Kidney capillary endothelial cell (primary cell): ENCODE measurements at places on chromosomes 4 and X.

- no peak for DNase-seq
Observed at GRCh38 chr4:187166886-187167512, 443.3 kb upstream of the FAT1 start.

DNA sequence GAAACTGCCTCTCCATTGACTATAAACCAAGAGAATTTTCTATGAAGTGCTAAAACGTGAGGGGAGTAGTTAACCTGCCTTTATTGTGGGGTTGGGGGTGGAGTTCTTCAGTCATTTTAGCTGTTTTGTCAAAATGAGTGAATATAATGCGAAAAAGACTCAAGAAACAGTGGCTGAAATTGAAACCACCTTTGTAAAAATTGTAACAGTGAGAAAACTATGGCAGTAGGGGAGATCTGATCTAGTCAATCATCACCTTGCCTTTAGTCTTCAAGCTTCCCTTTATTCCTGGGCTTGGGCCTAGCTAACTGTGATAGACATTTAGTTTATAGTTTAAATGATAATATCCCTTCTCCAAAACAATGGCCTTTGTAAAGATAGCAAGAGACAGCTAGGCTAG lies 1927.3 kb downstream of the STIM2 start:
- DNase-seq, result no peak

DNA sequence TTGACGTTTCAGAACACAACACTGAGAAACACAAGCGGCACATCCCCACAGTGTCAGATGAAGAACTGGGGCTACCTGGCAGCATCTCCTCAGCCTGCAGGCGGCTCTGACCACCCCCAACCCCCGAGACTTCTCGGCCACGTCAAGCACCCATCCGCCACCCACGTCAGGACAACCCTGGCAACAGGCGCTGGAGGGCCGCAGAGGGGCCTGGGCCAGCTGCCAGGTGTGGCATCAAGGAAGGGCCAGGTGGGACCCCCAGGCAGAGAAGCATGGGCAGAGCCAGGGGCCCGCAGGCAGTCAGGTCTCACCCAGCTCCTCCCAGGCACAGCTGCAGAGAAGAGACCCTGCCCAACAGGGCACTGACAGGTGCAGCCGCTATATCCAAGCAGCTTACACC lies 22.3 kb downstream of the GAK start:
- DNase-seq, result no peak

DNA sequence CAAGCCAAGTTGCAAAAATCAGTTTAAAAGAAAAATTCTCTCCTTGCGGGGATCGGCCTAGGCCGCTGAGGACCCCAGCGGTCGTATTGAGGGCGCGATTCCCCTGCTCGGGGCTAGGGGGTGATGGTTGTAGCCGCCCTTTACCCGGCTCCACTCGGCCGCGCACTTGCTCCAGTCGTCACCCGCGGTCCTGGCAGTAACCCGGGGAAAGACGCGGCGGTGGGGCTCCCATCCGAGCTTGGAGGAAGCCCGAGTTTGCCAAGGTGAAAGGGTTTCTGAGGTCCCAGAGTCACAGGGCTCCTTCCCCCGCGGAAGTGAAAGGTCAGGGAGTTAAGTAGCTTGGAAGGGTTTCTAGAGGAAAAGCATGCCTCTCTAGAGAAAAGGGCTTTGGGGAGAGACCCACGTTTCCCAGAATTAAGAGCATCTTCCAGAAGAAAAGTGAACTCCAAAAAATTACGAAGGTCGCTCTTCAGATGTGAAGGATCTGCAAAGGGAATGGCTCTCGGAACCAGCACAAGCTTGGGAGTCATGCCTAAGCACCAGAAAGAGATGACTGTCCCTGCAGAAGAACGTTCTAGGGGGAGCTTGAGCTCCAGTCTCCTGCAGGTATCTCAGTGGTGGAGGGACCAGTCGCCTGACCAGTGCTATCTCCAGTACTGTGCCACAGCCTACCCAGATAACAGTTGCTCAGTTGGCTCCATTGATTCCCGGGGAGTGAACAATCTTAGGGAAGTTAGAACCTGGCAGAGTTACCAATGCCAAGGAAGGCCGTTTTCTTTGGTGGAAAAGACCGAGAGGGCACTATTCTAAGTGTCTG lies 875 bp downstream of the LAP3 start:
- peak; percentile 21 for DNase-seq

DNA sequence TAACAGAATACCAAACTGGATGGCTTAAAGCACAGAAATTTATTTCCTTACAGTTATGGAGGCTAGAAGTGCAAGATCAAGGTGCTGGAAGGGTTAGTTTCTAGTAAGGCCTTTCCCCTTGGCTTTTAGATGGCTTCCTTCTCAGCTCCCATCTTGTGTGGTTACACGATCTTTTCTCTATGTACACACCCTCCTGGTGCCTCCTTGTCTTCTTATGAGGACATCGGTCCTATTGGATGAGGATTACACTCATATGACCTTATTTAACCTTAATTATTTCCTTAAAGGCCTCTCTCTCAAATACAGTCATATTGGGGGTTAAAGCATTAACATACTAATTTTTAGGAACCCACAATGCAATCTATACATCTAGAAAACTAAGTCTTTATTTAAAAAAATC lies 787.9 kb upstream of the GALNTL6 start:
- DNase-seq, result no peak

DNA sequence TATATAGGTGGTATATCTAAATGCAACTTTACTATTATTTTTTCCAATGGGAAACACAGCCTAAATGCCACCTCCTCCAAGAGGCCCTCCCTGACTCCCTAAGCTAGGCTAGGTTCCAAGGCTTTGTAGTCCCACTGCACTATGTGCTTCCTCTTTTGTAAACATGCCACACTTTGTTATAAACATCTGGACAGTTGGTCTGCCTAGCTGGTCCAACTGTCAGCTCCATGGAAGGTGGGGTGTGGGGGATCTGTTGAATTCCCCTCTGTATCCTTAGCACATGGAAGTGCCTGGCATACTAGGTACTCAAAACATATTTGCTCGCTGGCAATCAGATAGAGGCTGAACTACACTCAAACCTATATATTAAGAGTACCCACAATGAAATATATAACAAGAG lies 63.4 kb downstream of the SLC9A7 start:
- DNase-seq, result no peak

DNA sequence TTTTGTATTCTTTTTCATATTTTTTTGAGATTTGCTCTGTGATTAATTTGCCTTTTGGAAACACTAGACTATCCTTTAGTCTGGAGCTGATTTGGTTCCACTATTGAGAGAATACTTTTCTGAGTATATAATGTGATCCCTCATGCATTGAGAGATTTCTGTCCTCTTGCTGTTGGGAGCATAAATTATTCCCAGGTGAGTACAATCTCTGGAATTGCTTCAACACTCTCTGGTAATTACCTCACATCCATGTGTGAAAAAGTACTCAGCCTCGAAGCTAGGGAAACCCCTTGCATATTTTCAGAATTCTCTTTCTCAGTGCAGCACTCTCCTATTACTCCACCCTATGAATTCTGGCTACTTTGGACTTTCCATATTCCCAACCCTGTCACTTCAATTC lies 550.0 kb downstream of the RAPGEF2 start:
- no peak for DNase-seq

DNA sequence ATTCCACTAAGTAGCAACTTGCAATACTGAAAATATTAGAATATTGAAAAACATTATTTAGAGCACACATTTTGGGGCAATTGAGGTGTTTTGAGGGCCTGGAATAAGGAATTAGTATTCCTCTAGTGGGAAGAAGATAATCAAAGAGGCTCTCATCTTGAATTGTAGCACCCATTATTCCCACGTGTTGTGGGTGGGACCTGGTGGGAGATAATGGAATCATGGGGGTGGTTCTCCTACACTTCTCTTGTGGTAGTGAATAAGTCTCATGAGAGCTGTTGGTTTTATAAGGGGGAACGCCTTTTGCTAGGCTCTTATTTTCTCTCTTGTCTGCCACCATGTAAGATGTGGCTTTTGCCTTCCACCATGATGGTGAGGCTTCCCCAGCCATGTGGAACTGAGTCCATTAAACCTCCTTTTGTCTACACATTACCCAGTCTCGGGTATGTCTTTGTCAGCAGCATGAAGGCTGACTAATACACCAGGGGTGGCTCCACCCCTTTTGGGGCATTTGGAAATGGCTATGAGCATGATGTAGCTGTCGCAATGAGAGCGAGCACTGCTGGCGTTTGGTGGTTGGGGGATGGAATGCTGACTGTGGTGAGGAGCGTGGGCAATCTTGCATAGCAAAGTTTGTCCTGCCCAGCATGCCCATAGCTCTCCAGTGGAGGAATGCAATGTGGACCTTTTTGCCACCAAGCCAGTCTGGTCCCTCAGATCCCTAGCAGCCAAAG lies 308.2 kb downstream of the FRMPD4 start:
- DNase-seq, result no peak

DNA sequence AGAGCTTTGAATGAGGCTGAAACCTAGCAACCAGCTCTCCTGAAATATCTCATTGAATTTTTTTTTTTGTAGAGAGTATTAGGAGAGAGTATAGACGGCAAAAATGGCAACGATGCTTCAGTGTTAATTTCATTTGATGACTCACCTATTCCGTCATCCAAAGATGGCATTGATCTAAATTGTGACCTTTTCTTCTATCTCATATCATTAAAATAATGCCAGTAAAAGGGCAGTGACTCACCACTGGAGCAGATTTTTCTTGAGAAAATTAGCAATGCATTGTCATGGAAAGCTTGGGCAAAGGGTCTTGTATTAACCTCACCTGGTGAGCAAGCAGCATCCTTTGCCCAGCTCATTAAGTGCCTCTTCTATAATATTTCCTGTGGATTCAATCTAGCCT lies 19.6 kb downstream of the VMA21 start:
- no peak for DNase-seq

DNA sequence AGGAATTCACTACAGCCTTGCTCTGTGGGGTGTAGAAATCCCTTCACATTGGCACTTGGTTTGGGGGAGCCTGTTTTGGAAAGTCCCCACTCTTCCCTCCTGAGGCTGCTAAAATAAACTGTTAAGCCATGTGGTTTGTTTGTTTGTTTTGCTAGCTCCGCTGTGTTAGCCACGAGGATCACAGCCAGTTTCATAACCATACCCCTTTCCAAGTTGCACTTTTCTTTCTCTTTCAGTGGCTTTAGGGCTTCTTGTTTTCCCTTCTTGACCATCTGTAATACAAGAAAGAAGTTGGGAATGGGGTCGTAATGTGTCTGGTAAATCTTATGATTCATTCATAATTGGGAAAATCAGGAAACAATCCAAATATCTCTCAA lies 24.8 kb upstream of the UXT start:
- DNase-seq, result no peak

DNA sequence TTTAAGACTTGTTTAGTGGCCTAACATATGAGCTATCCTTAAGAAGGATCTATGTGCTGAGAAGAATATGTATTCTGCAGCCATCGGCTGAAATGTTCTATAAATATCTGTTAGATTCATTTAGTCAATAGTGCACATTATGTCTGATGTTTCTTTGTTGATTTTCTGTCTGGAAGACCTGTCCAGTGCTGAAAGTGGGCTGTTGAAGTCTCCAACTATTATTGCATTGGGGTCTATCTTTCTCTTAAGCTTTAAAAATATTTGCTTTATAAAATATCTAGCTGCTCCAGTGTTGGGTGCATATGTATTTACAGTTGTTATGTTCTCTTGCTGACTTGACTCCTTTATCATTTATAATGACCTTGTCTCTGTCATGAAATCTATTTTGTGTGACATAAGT lies 9.4 kb upstream of the BLTP1 start:
- DNase-seq, result no peak

DNA sequence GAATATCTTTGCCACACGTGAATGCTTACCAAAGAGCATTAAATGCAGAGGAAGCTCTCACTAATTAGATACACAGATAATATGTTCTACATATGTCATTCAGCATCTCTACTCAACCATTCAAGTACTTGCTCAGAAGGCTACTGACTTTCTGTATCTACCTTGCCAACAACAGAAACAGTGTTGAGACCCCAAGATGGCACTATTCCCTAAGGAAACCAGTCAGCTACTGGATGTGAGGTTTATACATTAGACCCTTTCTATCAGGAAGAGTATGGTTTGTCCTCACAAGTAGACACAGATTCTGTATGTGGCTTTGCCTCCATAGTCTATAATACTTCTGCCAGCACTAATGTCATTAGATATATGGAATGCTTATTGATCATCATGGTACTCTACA lies 443.9 kb upstream of the INTU start:
- DNase-seq, result peak; percentile 1

DNA sequence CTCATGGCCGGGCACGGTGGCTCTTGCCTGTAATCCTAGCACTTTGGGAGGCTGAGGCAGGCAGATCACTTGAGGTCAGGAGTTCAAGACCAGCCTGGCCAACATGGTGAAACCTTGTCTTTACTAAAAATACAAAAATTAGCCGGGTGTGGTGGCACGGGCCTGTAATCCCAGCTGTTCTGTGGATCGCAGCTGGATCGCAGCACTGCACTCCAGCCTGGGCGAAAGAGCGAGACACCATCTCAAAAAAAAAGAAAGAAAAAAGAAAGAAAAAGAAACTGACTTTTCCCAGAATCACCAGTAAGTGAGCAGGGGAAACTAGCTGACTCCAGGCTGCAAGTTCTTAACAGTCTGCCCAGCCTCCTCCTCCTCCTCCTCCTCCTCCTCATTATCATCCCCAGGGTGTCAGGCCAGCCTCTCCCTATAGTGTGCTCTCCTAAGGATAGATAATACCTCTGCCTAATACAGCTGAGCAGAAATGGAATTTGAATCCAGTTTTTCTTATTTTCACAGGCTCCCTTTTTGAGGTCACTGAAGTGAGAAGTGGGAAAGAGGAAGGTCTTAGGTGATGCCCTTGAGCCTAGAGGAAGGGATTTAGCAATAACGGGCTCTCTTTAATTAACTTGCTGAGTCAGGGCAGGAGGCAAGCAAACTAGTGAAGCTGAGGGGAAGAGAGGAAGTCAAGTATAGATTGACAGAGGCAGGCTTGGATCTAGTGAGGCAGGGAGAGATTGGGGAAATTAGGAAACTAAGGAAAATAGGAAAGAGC lies 11.8 kb upstream of the ELF2 start:
- DNase-seq, result no peak

- DNase-seq, result peak; percentile 63
Observed at GRCh38 chr4:180449395-180449956, 1793.7 kb upstream of the TENM3 start.

DNA sequence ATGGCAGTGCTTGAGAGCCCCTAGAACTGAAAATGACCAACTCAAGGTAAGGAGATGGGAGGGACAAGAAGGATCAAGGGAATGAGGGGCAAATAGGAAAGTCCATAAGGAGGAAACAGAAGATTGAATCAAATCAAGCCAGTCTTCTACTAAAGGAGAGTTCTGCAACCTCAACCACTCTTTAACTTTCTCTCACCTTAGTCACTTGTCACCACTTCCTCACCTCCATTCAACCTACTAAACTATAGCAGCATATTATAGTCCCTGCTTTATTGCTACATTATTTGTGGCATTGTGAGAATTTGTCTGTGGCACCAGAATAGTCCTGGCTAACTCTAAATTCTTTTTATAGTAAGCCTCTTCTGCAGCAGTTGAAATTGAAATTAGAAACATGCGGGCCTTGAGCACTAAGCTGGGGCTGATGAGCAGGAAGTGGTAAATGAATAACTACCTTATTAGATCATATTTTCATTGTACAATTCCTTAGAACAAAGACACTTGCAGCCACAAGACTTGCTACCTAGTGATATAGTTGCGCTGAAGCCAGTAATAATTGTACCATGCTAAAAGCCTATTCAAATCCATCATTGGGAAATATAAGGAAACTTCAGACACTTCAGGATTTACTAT lies 336.9 kb downstream of the ZNF674 start:
- no peak for DNase-seq

GRCh38 chrX:10031746-10032145 lies 64.6 kb downstream of the CLDN34 start:
- DNase-seq, result no peak
